Hematopoietic multipotent progenitor cell treated with erythropoietin and hydrocortisone succinate and interleukin-3 and kit ligand, for 17 days (in vitro differentiated cells): ENCODE measurements at places on chromosomes 11 and 22.
A peak's percentile ranks its signal among the peaks of the same experiment; 100 is the strongest.

DNA sequence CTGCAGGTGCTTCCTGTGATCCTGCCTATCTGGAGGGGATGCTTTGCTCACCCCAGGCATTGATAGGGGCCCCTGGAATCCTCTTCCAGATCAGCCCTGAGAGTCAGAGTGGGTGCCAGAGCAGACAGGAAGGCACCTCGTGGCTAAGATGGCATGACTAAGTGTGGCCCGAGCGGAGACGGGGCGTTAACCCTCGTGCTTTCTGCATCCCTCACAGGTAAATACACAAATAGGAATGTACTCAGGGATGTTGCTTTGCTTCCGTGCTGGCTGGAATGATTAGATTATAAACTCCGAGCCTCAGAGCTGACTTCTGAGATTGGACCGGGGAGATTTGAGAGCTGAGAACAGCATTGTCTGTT, 312.7 kb upstream of the B3GAT1 start:
- no peak for DNase-seq

DNA sequence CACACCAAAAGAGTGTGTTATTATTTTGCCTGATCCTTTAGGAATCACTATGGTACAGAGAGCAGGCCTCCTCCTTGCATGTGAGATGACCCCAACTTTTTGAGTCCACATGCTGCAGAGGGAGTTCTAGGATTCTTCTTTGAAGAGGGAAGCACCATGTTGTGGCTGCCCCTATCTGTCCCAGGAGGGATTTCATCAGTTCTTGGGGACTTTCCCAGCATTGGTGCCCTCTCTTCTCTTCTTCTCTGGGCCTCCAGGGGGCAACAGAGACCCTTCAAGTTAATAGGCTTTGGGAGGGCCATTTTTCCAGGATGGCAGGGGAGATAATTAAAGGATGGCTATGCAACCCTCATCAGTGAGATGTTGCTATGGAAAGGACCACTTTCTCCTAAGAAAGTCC, 3.6 kb downstream of the MMP1 start:
- peak; percentile 15 for DNase-seq

- DNase-seq: no peak
Observed at GRCh38 chr11:127057126-127057525, 56.6 kb upstream of the KIRREL3 start.

- DNase-seq: no peak
Observed at GRCh38 chr11:45900916-45901617, 6.0 kb downstream of the FREY1 start.

GRCh38 chr11:69862331-69862771, 43.1 kb upstream of the FGF3 start:
- DNase-seq: no peak

DNA sequence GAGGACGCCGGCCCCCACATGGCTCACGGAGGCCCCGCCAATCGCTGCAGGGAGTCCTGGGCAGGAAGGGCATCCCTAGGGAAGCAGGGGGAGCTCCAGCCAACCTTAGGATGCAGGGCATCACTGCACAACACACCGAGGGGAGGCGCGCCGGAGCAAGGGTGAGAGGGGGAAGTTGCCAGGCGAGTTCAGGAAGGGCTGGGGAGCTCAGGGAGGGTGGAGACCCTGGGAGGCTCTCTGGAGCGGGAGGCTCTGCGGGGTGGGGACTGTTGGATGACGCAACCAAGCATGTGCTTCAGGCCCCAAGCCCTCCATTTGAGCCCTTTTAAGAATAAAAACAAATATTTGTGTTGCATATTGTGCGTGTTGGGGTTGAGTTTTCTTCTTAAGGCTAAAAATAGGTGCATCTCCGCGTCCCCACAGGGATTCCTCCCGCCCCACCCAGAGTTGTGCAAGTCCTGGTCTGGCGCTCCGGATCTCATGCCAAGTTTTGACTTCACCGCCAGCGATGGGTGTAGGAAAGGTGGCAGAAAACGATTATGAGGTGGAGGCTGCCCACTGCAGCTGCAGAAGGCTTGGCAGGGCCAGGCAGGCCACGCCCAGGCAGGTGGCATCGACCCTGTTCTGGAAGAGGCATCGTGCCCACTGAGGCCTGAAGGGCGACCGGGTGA, 65.2 kb downstream of the WNT7B start:
- DNase-seq: no peak

DNA sequence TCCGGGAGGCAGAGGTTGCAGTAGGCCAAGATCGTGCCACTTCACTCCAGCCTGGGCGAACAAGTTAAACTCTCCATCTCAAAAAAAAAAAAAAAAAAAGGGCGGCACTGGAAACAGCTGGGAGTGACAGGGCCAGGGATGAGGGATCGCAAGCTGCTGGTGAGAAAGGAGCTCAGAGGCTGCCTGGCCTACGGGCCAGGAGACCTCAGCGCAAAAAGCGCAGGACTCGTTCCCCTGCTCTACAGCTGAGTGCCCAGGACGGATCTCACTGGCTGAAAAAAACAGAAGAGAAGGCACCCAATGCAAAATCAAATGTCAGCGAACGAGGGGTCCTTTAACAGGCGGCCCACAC, 650 bp upstream of the NUP50 start:
- no peak for DNase-seq

GRCh38 chr11:41943656-41944055, 484.2 kb upstream of the LRRC4C start:
- DNase-seq: no peak

GRCh38 chr22:20523086-20523983, 15.9 kb downstream of the MED15 start:
- no peak for DNase-seq

- no peak for DNase-seq
Observed at GRCh38 chr11:116601814-116602636, 170.8 kb downstream of the BUD13 start.

- no peak for DNase-seq
Observed at GRCh38 chr11:2202900-2203439, 31.4 kb upstream of the TH start.

- peak; percentile 65 for DNase-seq
Observed at GRCh38 chr11:61791737-61792309, 576 bp downstream of the TMEM258 start.

DNA sequence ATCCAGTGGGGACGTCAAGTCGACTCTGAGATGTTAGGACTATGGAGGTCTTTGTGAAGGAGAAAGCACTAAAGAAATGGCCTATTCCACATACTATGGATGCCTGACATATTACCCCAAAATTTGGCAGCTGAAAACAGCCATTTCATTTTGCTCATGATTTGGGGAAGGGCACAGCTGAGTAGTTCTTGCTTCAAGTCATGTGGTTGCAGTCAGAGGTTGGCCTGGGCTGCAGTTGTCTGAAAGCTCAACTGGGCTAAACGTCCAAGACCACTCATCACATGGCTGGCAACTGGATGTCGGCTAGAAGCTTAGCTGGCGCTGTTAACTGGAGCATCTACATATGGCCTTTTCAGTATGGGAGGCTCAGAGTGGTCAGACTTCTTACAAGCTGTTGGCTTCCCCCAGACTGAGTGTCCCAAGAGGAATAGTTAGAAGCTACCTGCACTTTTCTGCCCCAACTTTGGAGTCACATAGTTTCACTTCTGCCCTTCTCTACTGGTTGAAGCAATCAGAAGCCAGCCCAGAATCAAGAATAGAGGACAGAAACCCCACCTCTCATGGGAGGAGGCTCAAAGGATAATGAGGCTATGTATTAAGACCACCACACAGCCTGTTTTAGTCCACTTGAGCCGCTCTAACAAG, 14.1 kb downstream of the SLC35C1 start:
- no peak for DNase-seq

DNA sequence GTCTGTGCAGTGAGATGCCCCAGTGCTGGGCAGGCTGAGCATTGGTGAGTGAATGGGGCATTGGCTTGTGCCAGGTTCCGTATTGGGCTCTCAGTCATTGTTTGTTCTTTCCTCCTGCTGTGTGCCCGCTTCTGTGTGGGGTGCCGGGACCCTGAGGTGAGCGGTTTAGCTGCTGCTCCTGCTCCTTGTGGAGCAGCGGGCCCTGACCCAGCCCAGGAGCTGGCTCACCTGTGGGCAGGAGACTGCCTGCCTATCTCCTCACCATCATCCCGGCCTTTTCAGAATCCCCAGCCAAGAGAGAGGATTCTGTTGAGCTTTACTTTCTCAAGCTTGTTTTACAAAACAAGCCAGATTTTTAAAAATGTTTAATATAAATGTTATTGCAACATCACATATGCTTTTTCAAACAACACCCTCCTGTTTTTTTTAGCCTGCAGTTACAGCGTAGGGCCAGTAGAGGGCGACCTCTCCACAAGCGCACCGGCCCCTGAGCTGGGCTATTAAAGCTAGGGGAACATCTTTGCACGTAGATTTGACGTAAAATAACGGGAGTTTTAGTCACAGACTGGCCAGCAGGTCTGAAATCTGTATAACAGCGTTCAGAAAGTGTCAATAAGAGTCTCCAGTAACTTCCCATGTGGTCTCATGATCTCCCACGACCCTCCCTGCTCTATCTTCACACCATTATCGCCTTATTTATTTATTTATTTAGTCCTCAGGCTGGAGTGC, 25.1 kb upstream of the RELT start:
- DNase-seq: peak; percentile 73

GRCh38 chr22:27462190-27462589, 339.4 kb downstream of the MN1 start:
- no peak for DNase-seq

- DNase-seq: no peak
Observed at GRCh38 chr22:31814942-31815341, 61.1 kb downstream of the DEPDC5 start.

GRCh38 chr11:114478768-114479167, 39.5 kb downstream of the REXO2 start:
- DNase-seq: peak; percentile 54

GRCh38 chr11:64292460-64293254, 1.6 kb downstream of the KCNK4 start:
- no peak for DNase-seq

- DNase-seq: no peak
Observed at GRCh38 chr22:25125693-25126357, 73.8 kb upstream of the CRYBB3 start.

- DNase-seq: no peak
Observed at GRCh38 chr22:38285018-38285417, 12.2 kb upstream of the TMEM184B start.

- DNase-seq: no peak
Observed at GRCh38 chr11:78132475-78132874, 7.0 kb downstream of the ALG8 start.

DNA sequence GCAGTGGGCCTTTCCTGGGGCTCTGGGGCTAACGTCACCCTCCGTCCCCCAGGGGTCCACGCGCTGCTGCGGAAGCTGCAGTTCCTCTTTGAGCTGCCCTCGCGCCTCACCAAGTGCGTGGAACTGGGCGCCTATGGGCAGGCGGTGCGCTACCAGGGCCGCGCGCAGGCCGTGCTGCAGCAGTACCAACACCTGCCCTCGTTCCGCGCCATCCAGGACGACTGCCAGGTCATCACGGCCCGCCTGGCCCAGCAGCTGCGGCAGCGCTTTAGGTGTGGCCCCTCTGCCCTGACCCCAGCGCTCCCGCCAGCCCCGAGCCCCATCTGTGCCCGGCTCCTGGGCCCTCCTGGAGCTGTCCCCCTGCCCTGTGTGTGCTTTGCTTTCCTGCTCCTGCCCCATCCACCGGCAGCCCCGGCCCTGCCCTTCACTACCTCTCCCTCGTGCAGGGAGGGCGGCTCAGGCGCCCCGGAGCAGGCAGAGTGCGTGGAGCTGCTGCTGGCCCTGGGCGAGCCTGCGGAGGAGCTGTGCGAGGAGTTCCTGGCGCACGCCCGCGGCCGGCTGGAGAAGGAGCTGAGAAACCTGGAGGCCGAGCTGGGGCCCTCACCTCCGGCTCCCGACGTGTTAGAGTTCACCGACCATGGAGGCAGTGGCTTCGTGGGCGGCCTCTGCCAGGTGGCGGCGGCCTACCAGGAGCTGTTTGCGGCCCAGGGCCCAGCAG, 3.8 kb upstream of the TM7SF2 start:
- no peak for DNase-seq

DNA sequence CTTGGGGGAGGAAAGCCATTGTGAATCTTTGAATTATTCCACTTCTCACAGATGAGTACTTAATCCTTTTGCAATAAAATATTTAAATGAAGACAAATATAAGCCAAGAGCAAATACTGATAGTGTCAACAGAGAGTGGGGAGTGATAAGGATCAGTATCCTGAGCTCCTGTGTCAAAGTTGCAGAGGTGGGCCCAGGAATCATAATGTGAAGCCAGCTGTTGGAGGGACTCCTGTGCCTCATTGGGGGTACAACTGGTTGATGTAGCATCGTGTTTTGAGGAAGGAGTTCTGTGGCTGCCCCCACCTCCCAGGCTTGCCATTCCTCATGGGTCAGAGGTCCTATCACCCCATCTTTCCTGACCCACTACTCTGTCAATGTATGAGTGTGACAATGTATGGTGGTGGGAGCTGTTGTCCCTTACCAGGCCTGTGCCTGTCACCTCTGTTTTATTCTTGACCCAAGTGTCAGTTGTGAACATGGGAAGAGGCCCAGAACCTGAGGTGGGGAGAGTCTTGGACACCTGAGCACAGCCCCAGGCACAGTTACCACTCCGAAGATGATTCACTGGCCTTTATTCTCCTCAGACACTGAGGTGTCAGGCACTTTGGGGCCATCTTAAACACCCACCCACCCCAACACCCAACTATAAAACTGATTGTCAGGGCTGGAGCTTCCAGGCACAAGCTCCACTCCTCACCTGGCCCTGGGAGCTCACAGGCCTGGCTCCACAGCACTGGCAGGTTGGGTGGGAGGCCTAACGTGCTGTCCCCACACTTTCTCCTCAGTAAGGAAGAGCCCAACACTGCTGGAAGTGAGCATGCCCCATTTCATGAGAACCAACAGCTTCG, 38.4 kb downstream of the KCNQ1OT1 start:
- DNase-seq: no peak

DNA sequence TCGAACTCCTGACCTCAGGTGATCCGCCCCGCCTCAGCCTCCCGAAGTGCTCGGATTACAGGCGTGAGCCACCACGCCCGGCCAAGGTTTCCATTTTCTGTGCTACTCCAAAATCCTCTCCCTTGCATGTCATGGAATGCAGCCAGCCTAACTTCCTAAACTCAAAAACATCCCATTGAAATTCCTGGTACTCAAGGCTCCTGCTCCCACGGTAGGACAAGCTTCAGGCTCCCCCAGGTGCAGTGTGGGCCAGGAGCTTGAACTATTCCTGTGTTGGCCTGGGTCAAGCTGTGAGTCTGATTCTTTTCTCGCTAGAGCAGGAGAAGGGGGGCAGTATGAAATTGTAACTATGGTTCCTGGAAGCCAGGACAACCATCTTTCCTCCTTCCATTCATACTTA, 97.1 kb downstream of the RPL27A start:
- no peak for DNase-seq

- peak; percentile 70 for DNase-seq
Observed at GRCh38 chr22:23385678-23386631, 194.1 kb downstream of the IGLL1 start.

DNA sequence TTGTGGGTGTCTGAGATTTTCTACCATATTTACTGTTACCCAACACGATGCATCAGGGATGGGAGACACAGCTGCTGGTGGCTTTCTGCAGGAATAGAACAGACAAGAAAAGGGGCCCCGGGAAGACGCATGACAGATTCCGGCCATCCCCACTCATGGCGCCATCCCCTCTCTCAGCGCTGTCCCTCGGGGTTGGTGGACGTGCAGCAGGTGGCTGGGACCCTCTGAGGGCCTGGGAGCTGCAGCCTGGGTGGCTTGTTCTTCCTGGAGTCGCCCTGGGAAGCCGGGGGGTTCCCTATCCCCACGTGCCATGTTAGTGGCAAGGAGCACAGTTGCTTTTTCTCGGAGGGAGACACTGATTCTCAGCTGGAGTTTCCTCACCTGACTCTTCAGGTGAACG, 1123.3 kb downstream of the BRD1 start:
- DNase-seq: no peak

GRCh38 chr11:46302866-46303265, 25.4 kb downstream of the CREB3L1 start:
- DNase-seq: no peak

- DNase-seq: no peak
Observed at GRCh38 chr22:47337161-47337621, 574.7 kb downstream of the TBC1D22A start.

- no peak for DNase-seq
Observed at GRCh38 chr11:93719310-93719709, 22.0 kb downstream of the TAF1D start.
